MCF 10A (cell line): ENCODE measurements at places on chromosomes 5 and 9.
A peak's percentile ranks its signal among the peaks of the same experiment; 100 is the strongest.

DNA sequence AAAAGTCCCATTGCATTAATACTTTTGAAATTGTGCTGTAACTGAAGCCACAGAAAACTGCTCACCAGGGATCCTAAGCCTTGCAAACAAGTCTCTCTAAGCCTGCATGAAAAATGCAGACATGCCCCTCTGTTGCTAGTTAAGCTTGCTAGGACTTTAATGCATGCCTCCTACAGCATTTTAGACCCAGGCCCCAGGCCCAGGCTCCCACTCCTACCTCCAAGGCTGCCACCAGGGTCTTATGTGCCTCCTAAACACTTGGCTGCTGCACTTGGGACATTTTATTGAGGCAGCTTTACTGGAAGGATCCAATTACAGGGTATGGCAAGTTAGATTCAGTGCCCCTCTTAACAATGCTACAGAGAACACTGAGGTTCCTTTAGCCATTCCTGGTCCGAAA is 467.3 kb upstream of the CLINT1 start:
- no peak for DNase-seq
- H3K27me3 ChIP-seq, result no peaks in the 10 kb centered on the region
- no peak overlapping the region for H3K27ac ChIP-seq
- H3K4me3 ChIP-seq, result no peak overlapping the region
- no peaks in the 10 kb centered on the region for H3K4me1 ChIP-seq
- no peaks in the 10 kb centered on the region for H3K36me3 ChIP-seq

GRCh38 chr5:168947212-168947868 is 353.6 kb downstream of the SLIT3 start:
- no peak overlapping the region for H3K27ac ChIP-seq
- H3K27me3 ChIP-seq, result no peaks in the 10 kb centered on the region
- no peaks in the 10 kb centered on the region for H3K36me3 ChIP-seq
- H3K4me3 ChIP-seq, result no peak overlapping the region
- H3K4me1 ChIP-seq, result no peaks in the 10 kb centered on the region
- DNase-seq, result peak; percentile 77

DNA sequence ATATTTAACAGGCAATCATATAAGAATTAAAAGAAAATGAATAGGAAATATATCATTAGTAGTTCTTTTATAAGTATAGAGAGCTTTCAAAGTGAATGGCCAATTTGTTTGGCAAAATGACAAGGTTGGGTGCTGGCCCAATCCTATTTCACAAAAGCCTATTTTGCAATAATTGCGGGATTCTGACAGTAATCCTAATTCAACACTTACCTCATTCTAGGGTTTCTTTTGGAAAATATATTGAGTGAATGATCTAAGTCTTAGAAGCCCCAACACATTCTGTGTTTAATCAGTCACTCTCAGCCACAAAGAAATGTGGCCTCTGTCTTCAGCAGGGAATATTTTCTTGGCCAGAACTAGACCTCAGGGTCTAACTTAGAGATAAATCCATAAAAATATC is 835.9 kb upstream of the ZNF608 start:
- no peaks in the 10 kb centered on the region for H3K36me3 ChIP-seq
- H3K4me1 ChIP-seq, result peaks cover 20% of the 10 kb centered on the region
- DNase-seq, result peak; percentile 84

DNA sequence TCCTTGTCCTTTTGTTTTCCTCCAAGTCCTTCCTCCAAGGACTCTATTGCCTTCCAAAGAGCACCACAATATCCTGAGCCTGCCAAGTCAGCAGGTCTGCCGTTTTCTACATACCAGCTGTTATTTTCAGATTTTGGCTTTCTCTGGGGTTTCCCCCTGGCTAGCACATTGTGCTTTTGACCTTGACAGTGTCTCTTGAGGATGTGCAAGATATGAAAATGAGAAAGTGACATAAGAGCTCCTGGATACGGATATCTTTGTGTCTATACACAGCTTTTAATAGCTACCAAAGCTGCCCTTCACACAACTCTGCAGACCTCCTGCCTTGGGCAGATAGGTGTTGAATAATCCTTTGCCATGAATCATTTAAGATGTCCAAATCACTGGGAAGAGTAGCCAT is 67.0 kb downstream of the HAPLN1 start:
- no peak for DNase-seq
- H3K27ac ChIP-seq, result no peak overlapping the region
- peaks cover 12% of the 10 kb centered on the region for H3K27me3 ChIP-seq
- no peak overlapping the region for H3K4me3 ChIP-seq

- H3K4me3 ChIP-seq, result no peak overlapping the region
- DNase-seq, result no peak
- peaks cover 18% of the 10 kb centered on the region for H3K4me1 ChIP-seq
- H3K27ac ChIP-seq, result peak overlapping the region; percentile 16
Observed at GRCh38 chr5:78779262-78779661, 130.7 kb upstream of the LHFPL2 start.

GRCh38 chr5:138661291-138661960 is 86.2 kb upstream of the HSPA9 start:
- DNase-seq, result no peak
- H3K4me1 ChIP-seq, result peaks cover 24% of the 10 kb centered on the region
